A172 (cell line): ENCODE measurements at places on chromosomes 2 and 18.
A peak's percentile ranks its signal among the peaks of the same experiment; 100 is the strongest.

- no peak for DNase-seq
These were observed 232.5 kb upstream of the ZSWIM2 start for GRCh38 chr2:187081461-187081860.

- DNase-seq, result no peak
These were observed 161.8 kb downstream of the DYSF start for GRCh38 chr2:71614976-71615766.

GRCh38 chr2:1670636-1671035 lies 73.7 kb downstream of the PXDN start:
- DNase-seq, result no peak

DNA sequence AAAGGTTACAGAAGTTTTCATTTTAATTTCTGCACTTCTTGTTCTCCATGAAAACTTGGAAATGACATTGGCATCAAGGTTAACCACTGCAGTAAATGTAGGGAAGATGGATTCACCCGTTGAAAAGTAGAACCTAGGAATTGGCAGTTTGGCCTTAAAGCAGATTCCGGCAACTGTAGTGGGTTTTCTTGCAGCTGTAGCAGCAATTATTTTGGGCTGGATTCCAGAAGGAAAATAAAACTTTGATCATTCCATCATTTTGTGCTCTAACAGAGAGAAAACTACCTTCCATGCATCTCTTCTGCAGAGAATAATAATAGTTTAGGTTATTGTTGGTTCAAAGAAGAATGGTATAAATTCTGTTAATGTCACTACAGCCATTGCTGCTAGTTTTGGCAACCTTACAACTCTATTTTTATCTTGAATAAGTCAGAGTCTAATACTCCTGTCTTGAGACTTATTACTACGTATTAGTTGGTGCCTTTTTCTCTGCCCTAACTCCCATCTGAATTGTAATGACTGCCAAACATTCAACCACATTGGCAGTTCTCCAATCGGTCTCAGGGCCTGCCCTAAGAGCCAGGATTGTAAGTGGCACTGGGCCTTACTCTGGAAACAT lies 178.1 kb upstream of the PIEZO2 start:
- DNase-seq, result peak; percentile 56

DNA sequence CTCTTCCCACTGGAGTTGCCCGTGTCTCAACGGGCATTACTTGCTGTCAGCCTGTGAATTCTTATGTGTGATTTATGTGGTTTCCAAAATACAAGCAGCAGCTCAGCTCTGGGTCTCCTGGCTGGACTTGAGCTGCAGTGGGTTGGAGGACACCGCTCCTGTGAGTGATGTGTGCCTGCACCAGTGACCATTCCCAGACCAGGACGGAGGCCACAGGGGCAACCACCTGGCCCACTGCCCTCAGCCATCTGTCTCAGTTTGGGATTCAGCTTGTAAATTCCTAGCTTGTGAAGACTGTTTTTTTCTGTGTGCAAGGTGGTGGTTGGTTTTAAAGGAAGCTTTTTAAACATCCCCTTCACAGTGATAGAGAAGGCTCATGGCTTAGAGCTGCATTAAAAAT lies 261.0 kb downstream of the BCL2 start:
- DNase-seq, result no peak

GRCh38 chr2:168518555-168519066 lies 62.5 kb downstream of the CERS6 start:
- DNase-seq, result no peak

- no peak for DNase-seq
These were observed 176.9 kb upstream of the SMAD7 start for GRCh38 chr18:49127471-49128190.

DNA sequence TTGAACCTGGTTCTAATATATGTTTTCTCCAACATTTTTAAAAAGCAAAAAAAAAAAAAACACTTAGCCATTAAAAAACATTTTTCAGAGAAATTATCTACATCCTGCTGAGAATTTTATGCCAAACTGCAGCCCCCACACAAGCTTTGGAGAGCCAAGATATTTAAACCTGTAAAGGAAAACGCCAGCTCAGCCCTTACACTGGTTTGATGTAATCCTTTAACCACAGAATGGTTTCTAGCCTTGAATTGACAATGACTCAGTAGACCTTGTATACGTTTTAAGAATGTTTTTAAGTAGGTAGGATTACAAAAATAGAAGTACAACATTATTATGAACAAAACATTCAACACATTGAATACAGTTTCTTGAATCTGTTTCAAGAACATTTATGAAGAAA lies 113.6 kb downstream of the BABAM2 start:
- DNase-seq, result peak; percentile 68

- peak; percentile 65 for DNase-seq
These were observed 28.9 kb downstream of the RAB31 start for GRCh38 chr18:9737006-9737405.

DNA sequence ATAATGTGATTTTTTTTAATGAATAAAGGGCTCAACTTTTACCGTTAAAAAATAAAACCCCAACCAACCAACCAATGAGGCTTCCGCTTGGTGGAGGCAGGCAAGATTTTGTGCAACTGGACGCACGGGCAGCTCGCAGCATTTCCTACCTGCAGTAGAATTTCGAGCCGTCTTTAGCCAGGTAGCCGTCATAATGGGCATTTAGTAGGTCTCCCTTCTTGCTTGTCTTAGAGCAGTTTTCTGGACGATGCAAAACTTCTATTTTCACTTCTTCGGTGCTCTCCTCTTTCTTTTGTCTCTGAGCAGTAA lies 316 bp downstream of the FKBP7 start:
- no peak for DNase-seq

DNA sequence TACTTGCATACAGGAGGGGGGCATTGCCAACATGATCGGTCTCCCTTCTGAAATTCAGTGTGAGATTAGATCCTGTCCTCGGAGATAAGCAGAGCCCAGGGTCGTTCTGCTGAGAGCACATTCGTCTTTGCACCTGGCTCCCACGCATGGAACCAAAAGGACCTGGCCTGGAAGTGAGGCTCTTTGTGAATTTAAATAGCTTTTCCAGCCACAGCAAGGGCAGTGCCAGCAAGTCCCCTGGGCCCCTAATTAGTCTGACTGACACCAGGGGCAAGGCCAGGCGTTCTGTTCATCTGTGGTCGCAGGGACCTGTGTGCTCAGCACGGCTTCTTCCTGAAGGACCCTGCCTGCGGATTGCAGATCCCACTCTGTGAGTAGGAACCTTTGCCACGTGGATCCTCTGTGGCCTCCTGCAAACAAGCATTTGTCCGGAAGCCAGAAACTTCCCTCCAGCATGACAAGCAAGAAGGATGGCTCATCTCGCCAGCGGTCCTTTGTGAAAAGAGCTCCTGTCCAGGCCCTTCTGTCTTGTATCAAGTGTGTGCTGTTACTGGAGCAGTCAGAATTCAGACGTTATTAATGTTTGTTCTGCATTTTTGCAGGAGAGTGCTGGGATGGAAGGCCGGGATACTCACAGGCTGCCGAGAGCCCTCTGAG lies 128.7 kb downstream of the TPO start:
- DNase-seq, result no peak

- DNase-seq, result peak; percentile 71
These were observed 230.8 kb downstream of the SRBD1 start for GRCh38 chr2:45380131-45380836.

DNA sequence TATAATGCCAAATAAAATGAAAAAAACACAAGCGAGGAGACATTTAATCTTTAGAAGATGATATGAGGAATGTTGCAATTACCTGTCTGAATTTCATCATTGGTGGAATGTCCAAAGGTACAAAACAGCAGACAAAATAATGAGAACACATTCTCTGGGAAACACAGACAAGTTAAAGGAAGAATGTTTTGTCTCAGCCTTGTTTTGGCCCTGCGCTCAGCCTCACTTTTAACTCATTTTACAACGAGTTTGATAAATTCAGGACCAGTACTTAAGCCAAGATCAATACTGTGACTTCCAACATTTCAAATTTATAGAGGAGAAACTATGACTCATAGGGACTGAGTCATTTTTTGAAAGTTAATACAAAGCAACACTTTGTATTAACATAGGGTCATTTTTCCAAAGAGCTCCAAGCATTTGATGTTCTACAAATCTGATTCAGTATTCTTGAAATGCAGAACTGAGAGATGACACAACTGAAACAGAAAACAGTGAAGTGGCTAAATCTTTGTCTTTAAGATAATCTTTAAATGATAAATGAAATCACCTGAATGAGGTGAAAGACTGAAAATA lies 833.2 kb upstream of the CHAC2 start:
- peak; percentile 77 for DNase-seq

DNA sequence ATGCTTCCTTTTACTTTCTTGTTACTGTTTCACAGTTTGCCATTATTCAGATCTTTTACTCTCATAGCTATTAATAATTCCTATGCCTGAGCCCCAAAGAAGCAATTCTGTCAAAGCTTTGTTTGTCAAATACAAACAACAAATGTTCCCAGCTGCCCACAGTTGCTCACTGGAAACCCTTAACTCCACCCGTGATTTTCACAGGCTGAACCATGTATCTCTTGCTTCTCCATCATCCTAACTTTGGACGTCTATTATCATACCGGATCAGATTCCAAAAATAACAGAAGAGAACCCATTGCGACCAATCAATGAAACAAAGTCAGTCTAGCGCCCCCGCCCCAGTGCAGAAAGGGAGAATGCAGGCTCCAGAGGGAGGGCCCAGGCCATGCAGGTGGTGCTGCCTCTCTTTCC lies 24.2 kb downstream of the COLEC12 start:
- DNase-seq, result no peak

- DNase-seq, result no peak
These were observed 162.9 kb upstream of the KYNU start for GRCh38 chr2:142714600-142714999.

DNA sequence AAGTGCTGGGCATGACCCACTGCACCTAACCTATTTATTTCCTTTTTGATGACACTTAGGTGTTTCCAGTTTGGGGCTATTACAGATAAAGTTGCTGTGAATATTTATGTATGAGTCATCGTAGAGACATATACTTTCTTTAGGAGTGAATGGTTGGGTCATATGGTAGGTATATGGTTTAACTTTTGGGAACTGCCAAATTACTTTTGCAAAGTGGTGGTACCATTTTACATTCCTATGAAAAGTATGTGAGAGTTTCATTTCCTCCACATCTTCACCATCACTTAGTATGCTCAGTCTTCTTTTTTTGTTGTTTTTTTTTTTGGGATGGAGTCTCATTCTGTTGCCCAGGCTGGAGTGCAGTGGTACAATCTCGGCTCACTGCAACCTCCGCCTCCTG lies 56.1 kb downstream of the HNRNPLL start:
- DNase-seq, result no peak

GRCh38 chr2:218879776-218880101 lies 913 bp upstream of the WNT10A start:
- no peak for DNase-seq

- no peak for DNase-seq
These were observed 177.5 kb upstream of the GATA6 start for GRCh38 chr18:21991886-21992285.

GRCh38 chr2:61177727-61178549 lies 15.9 kb downstream of the C2orf74 start:
- DNase-seq, result no peak
